Colonic mucosa (tissue), 4 donors: ENCODE measurements at places on chromosomes 16 and 17. TPM values are rescaled to one million over a fixed set of nuclear protein-coding genes. Genes with fewer than 3 reads are reported as not detected.

Gene CD79B
- 1.5 TPM for total RNA-seq

Gene HID1
- total RNA-seq, result 54.8 TPM

Gene CA5A
- not detected for total RNA-seq

Gene TMIGD1
- total RNA-seq, result 107 TPM

Gene MTHFSD
- 23.7 TPM for total RNA-seq

Gene HSD11B2
- 348 TPM for total RNA-seq

Gene LRRC37A
- 2.1 TPM for total RNA-seq

Gene TAT
- total RNA-seq, result 2.2 TPM

Gene LPO
- not detected for total RNA-seq

Gene ZNF594
- total RNA-seq, result 3.7 TPM
